ENCODE measurements at places on chromosomes 11 and 22.

DNA sequence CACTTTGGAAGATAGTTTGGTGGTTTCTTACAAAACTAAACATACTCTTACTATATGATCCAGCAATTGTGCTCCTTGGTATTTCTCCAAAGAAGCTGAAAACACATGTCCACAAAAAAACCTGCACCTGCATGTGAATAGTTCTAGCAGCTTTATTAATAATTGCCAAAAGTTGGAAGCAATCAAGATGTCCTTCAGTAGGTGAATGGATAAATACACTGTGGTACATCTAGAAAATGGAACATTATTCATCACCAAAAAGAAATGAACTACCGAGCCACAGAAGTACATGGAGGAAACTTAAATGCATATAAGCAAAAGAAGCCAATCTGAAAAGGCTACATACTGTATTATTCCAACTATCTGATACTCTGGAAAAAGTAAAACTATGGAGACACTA, 569.1 kb upstream of the CCDC90B start:
- H3K36me3 ChIP-seq: no peaks in the 10 kb centered on the region
- no peaks in the 10 kb centered on the region for H3K27me3 ChIP-seq
- H3K4me1 ChIP-seq: no peaks in the 10 kb centered on the region
- H3K4me3 ChIP-seq: no peak overlapping the region
- no peak overlapping the region for H3K27ac ChIP-seq
- DNase-seq: no peak

DNA sequence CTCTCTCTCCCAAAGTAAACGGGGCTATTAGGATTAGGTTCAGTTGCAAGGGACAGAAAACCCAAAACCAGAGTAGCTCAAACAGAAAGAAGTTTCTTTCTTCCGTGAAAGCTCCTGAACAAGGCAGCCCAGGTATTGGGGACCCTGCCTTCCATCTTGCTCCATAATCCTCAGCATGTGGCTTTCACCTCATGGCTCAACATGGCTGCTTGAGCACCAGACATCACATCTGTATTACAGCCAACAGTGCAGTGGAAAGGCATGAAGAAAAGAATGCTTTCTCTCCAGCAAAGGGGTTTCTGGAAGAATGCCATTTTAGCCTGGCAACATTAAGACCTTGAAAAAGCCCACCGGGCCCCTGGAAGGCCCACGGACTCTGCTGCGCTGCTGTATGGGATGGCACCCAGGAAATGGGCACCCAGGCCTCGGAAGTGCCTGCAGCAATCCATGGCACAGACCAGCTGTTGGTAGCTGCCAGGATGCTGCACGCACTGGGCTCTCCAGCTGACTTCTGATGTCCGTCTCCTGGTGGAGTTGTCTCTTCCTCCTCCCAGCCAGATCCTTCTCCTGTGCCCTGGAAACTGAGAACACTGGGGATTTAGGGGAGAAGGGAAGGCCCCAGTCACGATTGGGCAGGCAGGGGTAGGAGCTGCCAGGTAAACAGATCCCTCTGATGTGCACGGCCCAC, 22.6 kb downstream of the PDGFB start:
- H3K4me3 ChIP-seq: no peak overlapping the region
- no peaks in the 10 kb centered on the region for H3K27me3 ChIP-seq
- H3K27ac ChIP-seq: no peak overlapping the region
- DNase-seq: no peak

- H3K27ac ChIP-seq: no peak overlapping the region
- no peaks in the 10 kb centered on the region for H3K4me1 ChIP-seq
- no peak overlapping the region for H3K4me3 ChIP-seq
- H3K27me3 ChIP-seq: no peaks in the 10 kb centered on the region
These were observed 28.9 kb downstream of the PAX6 start for GRCh38 chr11:31782257-31782656.

DNA sequence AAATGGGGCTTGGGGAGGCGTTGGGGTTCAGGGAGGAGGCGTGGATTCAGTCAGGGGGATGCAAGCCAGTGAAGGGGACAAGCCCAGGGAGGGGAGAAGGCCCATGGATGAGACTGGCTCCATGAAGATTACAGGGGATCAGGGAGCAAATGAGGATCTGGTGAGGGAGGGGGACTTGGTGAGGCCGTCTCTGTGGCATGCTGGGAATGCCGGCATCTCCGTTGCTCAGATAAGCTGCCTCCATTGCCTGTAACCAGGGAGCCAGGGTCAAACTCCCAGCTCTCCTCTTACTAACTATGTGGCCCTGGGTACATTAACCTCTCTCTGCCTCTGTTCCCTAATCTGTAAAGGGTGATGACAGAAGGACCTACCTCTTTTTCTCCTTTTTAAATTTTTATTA, 38.7 kb downstream of the TPBGL start:
- no peak overlapping the region for H3K27ac ChIP-seq
- H3K4me3 ChIP-seq: no peak overlapping the region
- H3K4me1 ChIP-seq: peaks cover 5% of the 10 kb centered on the region
- peak; percentile 89 for DNase-seq

DNA sequence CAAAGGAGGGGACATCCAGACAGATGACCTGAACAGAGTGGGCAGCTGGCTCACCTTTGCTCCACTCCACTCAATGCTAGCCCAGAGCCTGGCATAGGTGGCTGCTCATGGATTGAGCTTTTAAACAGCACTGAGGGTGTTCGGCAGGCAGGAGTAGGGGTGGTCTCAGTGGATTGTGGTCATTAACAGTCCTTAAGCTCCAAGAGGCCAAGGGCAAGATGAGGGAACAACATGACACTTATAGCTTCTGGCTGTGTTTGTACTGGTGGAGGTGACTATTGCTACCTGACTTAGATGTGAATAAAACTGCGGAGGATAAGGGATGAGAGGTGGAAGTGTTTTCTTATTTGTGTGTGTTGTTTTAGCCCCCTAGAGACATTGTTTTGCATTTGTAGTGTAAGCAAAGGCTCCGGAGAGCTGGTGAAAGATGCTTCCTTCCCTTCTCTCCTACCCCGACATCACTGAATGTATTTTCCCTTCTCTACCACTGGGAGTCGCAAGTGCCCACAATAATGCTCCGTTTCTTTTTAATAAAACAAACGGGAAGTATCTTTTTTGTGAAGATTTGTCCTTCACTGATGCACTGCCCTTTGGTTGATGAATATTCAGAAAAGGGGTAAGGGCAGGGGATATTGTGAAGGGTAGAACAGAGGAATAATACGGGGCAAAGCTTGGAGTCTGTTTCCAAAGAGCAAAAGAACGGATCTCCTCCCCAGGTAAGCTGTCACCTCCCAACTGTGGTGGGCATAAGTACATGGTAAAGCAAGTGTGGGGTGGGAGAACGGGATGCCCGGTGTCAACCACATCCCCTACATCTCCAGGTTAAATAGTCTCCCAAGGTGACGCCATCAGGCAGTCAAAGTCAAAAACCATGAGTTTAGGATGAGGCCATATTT, 27.5 kb upstream of the MTNR1B start:
- peak; percentile 47 for DNase-seq
- H3K27me3 ChIP-seq: no peaks in the 10 kb centered on the region
- H3K4me1 ChIP-seq: no peaks in the 10 kb centered on the region
- H3K27ac ChIP-seq: no peak overlapping the region

DNA sequence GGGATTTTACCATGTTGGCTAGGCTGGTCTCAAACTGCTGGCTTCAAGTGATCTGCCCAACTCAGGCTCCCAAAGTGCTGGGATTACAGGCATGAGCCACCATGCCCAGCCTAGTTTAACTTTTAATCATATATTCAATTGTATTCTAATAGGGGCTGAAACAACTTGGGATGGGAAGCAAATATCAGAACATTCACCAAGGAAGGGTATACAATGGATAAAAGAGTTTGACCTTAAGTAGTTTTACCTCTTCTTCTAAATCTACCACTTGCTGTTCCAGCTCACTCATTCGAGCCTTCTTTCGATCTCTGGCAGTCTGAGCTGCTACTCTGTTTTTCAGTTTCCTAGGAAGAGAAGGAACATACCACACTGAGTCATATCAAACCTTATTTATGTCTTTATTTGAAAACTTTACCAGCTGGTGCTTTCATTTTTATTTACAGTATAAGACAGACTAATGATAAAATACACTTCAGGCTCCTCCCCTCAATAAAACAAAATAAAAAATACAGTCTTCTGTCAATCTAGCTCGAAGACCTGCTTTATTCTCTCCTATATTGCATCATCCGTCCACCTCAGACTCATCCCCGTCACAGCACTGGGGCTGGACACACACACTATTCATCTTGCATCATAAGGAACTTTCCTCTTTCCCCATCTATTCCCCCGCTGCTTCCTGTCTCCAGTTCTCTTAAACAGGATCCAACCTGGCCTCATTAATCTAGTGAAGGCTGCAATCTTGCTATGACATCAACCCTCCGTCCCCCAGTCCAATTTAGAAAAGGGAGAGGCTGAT, 1.4 kb downstream of the XBP1 start:
- DNase-seq: peak; percentile 74
- H3K4me3 ChIP-seq: peak overlapping the region; percentile 69
- no peaks in the 10 kb centered on the region for H3K27me3 ChIP-seq
- peaks cover 13% of the 10 kb centered on the region for H3K36me3 ChIP-seq
- H3K27ac ChIP-seq: no peak overlapping the region

GRCh38 chr11:78188286-78189173, at the start of the genes KCTD21 and USP35:
Gene KCTD21 (minus strand): TSS chr11:78188626. CDS start chr11:78174554, 14,072 bp downstream.
Gene USP35 (plus strand): TSS chr11:78188919. CDS start chr11:78196246, 7,327 bp downstream.
- peaks cover 5% of the 10 kb centered on the region for H3K4me1 ChIP-seq
- peak; percentile 98 for DNase-seq
- no peak within 1 kb of the TSS for H3K27ac ChIP-seq
- H3K4me3 ChIP-seq: peak within 1 kb of the TSS; percentile 87
- H3K27me3 ChIP-seq: no peaks in the 10 kb centered on the region

DNA sequence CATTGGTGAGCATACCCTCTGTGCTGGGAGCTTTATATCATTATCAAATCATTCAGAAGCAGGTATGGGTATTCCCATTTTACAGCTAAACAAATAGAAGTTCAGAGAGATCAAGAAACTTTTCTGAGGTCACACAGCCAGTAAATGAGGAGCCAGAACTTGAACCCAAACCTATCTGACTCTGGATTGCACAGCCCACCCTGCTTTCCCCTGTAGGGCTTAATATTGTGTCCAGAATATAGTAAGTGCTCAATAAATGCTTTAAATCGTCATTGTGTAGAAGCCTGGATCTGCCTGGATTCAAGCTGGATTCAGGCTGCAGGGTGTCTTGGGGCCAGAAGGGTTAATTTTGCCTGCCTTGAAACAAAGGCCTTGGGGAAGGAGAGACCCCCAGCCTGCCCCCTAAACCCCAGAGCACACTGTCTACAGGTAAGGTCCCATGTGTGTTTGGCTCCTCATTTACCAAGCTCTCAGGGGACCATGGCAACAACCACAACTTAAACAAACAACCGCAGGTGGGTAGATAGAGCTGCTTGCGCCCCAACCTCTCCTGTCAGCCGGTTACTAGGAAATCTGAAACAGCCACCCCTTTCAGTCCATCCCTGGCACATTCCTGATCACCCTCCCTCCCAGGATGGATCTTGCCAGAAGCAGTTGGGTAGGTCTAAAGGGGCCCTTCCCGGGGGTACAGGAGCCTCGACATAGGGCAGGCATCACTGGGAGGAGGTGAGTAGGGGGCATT, 3.0 kb upstream of the SEC14L3 start:
- DNase-seq: peak; percentile 64
- no peaks in the 10 kb centered on the region for H3K4me1 ChIP-seq
- H3K27ac ChIP-seq: no peak overlapping the region
- H3K27me3 ChIP-seq: no peaks in the 10 kb centered on the region
- H3K36me3 ChIP-seq: no peaks in the 10 kb centered on the region
- no peak overlapping the region for H3K4me3 ChIP-seq

DNA sequence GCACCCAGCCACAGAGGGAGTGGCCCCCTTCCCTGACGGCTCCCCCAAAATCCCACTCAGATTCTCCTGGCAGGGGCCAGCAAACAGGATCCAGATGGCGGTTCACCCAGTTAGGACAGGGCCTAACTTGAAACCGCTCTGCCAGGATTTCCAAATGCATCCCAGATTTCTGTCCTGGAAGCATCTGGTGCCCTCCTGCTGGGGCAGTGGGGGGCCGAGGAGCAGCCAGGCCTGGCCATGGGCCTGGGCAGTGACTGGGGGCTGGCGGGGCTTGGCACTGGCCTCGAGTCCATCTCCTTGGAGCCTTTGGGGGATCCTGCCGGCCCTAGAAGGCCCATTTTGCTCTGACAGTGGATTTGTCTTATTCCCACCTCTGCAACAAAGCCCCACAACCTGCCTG, 17.9 kb upstream of the EMID1 start:
- H3K27me3 ChIP-seq: no peaks in the 10 kb centered on the region
- no peak overlapping the region for H3K27ac ChIP-seq

DNA sequence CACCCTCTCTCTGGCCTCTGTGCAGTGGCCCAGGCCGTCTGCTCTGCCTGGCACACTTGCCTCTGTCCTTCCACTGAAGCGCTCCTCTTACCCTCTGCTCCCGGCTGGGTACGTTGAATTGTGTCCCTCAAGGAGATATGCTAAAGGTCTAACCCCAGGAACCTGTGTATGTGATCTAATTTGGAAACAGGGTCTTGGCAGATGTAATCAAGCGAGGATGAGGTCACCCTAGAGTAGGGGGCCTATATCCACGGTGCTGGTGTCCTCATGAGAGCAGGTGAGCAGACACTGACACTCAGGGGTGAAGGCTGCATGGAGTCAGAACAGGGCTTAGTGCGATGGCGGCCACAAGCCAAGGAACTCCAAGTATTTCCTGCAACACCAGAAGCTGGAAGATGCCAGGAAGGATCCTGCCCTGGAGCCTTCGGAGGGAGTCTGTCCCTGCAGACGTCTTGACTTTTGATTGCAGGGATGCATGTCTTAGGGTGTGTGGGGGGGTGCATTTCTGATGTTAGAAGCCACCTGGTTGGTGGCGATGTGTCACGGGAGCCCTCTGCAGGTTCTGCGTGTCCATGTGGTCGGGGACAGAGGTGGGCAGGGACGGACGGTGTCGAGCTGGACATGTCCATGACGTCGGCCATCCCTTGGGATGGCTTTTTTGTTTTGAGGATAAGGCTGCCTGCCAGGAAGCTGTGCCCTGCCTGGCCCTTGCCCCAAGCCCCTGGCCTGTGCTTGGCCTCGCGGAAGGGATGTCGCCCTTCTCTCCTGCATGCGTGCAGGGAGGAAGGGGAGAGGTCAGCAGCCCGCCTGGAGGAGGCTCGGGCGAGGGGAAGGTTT, 68.6 kb downstream of the LRP5 start:
- no peak overlapping the region for H3K27ac ChIP-seq
- H3K36me3 ChIP-seq: no peaks in the 10 kb centered on the region
- H3K4me3 ChIP-seq: no peak overlapping the region
- no peaks in the 10 kb centered on the region for H3K27me3 ChIP-seq

GRCh38 chr11:111283945-111284481, 14.3 kb upstream of the POU2AF3 start:
- no peaks in the 10 kb centered on the region for H3K4me1 ChIP-seq
- no peak for DNase-seq

- H3K27me3 ChIP-seq: no peaks in the 10 kb centered on the region
- no peak overlapping the region for H3K27ac ChIP-seq
- H3K4me1 ChIP-seq: no peaks in the 10 kb centered on the region
- DNase-seq: no peak
These were observed 38.1 kb upstream of the CTTN start for GRCh38 chr11:70360211-70360610.

GRCh38 chr11:12771875-12772274, 97.7 kb downstream of the TEAD1 start:
- DNase-seq: no peak
- peaks cover 11% of the 10 kb centered on the region for H3K4me1 ChIP-seq
- H3K27me3 ChIP-seq: no peaks in the 10 kb centered on the region
- H3K4me3 ChIP-seq: no peak overlapping the region
- no peak overlapping the region for H3K27ac ChIP-seq
- no peaks in the 10 kb centered on the region for H3K36me3 ChIP-seq

- no peak for DNase-seq
- no peak overlapping the region for H3K27ac ChIP-seq
- no peaks in the 10 kb centered on the region for H3K27me3 ChIP-seq
- H3K4me3 ChIP-seq: no peak overlapping the region
These were observed 420.9 kb downstream of the TENM4 start for GRCh38 chr11:79019975-79020374.
